ENCODE measurements at places on chromosomes 13 and 19. TPM values are rescaled to one million over a fixed set of nuclear protein-coding genes. Genes with fewer than 3 reads are reported as not detected.

Gene OR1M1
- not detected for total RNA-seq

Gene EFNB2
- 18.0 TPM for total RNA-seq

Gene ZNF224
- total RNA-seq = 26.3 TPM

Gene ANGPTL8
- not detected for total RNA-seq

Gene BRCA2
- total RNA-seq = 22.9 TPM

Gene ACP4
- total RNA-seq = not detected

Gene CACNA1A
- total RNA-seq = not detected

Gene CGB3
- total RNA-seq = not detected

DNA sequence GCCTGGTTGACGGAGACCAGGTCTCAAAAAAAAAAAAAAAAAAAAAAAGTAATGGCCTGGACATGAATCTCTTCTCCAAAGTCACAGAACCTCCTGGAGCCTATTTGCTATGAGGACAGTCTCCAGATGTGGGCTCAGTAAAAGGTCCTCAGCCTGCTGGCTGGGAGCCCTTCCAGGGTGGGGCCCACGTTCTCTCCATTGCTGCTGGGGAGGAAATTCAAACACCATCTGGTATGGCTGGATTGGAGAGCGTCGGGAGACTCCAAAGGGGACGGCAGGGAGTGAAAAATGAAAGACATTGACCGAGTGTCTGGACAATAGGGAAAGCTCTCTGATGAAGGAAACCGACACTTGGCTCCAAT, 1.3 kb upstream of the PBX4 start:
- H3K4me3 ChIP-seq = no peak overlapping the region
- H3K4me1 ChIP-seq = no peaks in the 10 kb centered on the region
- no peak for DNase-seq

GRCh38 chr19:3115411-3115810, 20.4 kb upstream of the GNA15 start:
- H3K36me3 ChIP-seq = no peaks in the 10 kb centered on the region
- no peaks in the 10 kb centered on the region for H3K4me1 ChIP-seq
- no peaks in the 10 kb centered on the region for H3K27me3 ChIP-seq
- DNase-seq = no peak

- no peak overlapping the region for H3K27ac ChIP-seq
- H3K36me3 ChIP-seq = no peaks in the 10 kb centered on the region
- no peaks in the 10 kb centered on the region for H3K27me3 ChIP-seq
- H3K4me1 ChIP-seq = peaks cover 15% of the 10 kb centered on the region
Measured at GRCh38 chr19:33509774-33510173, 11.8 kb downstream of the PEPD start.

DNA sequence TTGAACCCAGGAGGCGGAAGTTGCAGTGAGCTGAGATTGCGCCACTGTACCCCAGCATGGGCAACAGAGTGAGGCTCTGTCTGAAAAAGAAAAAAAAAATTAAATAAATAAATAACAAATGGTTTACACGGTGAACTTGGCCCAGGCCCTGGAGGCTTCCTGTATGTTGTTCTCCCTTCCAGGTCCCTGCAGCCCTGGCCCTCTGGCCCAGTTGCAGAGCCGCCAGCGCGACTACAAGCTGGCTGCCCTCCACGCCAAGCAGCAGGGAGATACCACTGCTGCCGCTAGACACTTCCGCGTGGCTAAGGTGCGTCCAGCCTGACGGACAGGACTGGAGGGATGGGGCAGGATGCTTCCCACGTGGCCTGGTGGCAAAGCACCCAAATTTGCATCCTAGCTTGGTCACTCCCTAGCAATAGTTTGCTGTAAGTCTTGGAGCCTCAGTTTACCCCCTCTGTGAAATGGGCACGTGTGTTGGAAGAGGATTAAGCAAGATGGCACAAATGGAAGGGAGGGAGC, 11.9 kb downstream of the CC2D1A start:
- H3K27me3 ChIP-seq = no peaks in the 10 kb centered on the region
- H3K4me3 ChIP-seq = no peak overlapping the region
- peaks cover 6% of the 10 kb centered on the region for H3K36me3 ChIP-seq
- H3K4me1 ChIP-seq = no peaks in the 10 kb centered on the region
- no peak for DNase-seq

GRCh38 chr19:32129141-32129540, 216.3 kb upstream of the ZNF507 start:
- no peaks in the 10 kb centered on the region for H3K27me3 ChIP-seq
- H3K4me1 ChIP-seq = peaks cover 18% of the 10 kb centered on the region

DNA sequence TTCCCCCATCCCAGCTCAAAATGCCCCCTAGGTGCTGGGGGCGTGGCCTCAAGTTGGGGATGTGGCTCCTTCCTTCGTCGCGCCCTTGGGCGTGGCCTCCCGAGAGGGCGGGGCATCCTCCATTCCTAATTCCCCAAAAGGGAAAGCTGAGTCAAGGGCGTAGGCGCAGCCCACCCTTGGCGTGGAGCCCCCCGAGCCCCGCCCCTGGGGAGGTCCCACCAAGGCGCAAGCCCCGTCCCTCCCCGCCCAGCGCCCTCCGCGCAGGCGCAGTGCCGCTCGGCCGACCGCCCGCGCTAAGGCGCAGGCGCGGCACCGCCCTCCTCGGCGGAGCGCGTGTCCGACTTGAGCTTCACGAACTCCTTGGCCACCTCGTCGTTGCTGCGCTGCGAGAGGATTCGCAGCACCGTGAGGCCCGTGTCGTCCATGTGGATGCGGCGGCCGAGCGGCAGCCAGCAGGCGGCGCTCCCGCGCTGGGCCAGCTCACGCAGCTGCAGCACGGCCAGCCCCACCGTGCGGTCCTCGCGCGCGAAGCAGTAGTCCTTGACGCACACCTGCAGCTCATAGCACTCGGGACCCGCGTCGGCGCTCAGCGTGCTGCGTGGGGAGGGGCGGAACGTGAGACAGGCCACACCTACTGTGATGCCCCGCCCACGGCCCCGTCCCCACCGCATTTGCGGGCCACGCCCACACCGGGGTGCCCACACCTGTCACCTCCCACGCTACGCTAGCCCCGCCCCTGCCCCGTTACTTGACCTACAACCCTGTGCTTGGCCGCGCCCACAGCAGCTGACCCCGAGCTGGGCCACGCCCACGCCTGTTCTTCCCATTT, 50.5 kb downstream of the COLGALT1 start:
- H3K27ac ChIP-seq = peak overlapping the region; percentile 38
- no peaks in the 10 kb centered on the region for H3K27me3 ChIP-seq
- peak overlapping the region; percentile 49 for H3K4me3 ChIP-seq
- no peaks in the 10 kb centered on the region for H3K4me1 ChIP-seq
- peak; percentile 75 for DNase-seq

- no peaks in the 10 kb centered on the region for H3K36me3 ChIP-seq
- H3K27me3 ChIP-seq = no peaks in the 10 kb centered on the region
- H3K4me3 ChIP-seq = no peak overlapping the region
- H3K27ac ChIP-seq = no peak overlapping the region
Measured at GRCh38 chr13:98370806-98371515, 193.9 kb upstream of the RNF113B start.

DNA sequence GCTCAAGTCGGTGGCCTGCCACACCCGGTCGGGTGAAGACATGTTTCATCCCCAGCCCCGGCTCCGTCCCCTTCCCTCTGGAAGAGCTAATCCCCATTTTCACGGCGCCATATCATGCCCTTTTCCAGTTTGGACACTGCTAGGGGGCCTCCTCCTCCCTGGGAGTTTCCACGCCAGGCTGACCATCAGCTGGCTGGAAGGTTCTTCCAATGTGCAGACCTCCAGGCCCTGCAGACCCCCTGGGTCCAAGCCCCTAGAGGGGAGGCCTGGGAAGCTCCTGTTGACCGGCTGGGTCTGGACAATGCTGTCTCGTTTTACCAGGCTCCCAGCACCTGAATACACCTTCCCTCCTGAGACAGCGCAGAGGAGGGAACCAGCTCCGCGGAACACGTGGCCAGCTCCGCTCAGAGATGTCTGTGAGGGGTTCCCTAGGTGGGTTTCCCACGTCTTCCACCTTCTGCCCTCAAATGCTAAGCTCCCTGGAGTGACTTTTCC, 44.7 kb upstream of the RANBP3 start:
- DNase-seq = no peak
- H3K27ac ChIP-seq = no peak overlapping the region
- H3K36me3 ChIP-seq = no peaks in the 10 kb centered on the region
- H3K4me3 ChIP-seq = no peak overlapping the region

DNA sequence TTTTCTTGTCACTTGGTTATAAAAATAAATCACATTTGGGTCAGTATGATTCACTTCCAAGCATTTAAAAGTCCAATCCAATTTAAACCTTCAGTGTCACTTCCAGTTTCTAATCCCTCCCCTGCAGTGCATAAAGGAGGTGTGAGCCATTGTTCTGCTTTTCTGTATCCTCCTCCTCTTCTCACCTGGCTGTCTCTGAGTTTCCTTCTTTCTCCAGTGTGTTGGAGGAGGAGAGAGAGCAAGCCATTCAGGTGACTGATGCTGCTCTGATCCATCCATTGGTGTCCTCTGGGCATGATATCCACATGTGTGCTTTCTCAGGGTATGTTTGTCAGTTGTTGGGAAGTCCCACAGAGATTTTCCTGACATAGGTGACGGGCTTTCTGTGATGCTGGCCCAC, 1.2 kb downstream of the NUDT15 start:
- H3K27me3 ChIP-seq = no peaks in the 10 kb centered on the region
- no peak for DNase-seq
- H3K4me3 ChIP-seq = no peak overlapping the region
- H3K36me3 ChIP-seq = peaks cover 14% of the 10 kb centered on the region

GRCh38 chr13:48404952-48405351, 8.0 kb downstream of the LPAR6 start:
- H3K4me1 ChIP-seq = no peaks in the 10 kb centered on the region
- no peak overlapping the region for H3K4me3 ChIP-seq
- DNase-seq = no peak

GRCh38 chr13:32881074-32881776, 135.0 kb upstream of the KL start:
- DNase-seq = peak; percentile 16
- H3K36me3 ChIP-seq = no peaks in the 10 kb centered on the region
- no peaks in the 10 kb centered on the region for H3K27me3 ChIP-seq

DNA sequence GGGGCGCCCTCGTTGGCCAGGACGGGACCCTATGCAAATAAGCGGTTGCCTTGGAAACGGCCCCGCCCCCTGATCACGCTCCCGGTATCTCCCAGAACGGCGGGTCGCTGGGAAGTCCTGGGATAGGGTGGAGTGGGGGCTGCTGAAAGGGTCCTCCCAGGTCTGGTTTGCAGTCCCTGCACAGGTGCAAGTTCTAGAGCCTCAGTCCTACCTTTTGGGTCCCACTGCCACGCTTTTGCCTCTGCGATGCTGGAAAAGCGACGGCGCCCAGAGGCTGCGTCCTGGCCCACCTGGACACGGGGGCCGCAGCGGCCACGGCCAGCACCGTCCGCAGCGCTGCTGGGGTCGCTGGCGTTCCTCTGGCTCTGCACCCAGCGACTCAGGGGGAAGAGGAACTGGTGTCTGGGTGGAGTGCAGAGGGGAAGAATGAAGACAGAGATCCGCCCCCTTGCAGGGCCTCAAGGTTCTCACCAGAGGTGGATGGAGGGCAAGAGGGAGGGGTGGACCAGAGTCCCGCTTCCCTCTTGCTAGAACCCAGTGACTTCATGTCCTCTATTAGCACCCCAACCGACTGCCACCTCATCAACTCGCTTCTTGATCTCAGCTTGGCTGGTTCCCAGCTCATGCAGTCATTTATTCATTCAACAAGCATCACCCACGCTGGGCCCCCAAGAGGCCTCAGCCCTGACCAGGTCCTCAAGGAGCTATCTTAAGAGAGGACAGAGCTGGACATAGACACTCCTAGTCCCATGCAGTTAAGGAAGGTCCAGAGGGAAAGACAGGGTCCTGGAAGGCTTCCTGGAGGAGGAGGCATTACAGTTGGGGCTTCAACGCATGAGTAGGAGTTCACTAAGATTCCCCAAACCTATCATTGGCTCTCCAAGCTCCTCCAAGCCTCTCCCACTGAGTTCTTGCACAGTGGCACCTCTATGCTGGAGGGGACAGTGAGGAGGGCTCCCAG, at the start of gene LRRC25:
TSS of gene LRRC25 (minus strand) at position 381 of the 961 bp plus-strand sequence. CDS start 659 bp downstream, outside the sequence.
- no peaks in the 10 kb centered on the region for H3K36me3 ChIP-seq
- H3K4me3 ChIP-seq = no peak within 1 kb of the TSS
- H3K27me3 ChIP-seq = peaks cover 25% of the 10 kb centered on the region
